ENCODE measurements at places on chromosomes 1 and 21.
A peak's percentile ranks its signal among the peaks of the same experiment; 100 is the strongest.

DNA sequence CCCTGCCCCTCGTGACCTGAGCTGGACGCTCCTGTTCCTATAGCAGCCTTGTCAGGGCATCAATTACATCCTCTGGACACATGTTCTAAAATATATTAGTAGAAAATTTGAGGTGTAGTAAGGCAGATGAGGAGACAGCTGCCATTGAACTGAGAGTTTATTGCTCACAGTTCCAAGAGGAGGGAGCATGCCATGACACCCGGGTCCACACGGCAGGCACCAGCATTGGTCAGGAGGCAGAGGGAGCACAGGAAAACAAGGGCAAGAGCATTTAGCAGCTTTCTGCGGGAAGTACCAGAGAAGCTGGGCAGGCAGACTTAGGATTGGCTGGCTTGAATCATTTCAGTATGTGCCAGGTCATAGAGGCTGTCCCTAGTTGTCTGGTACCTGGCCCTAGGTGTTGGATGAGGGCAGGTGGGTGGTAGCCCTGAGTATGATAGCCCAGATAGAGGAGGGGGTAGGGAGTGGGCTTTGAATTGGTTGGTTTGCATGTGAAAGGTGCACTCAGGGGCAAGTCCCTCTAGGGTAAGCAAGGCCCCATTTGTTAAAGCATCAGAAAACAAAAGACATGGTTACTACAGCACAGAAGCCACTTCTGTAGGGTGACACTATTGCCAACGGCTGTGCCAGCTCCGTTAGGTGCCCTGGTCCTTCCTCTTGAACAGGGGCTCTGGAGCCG is 223.6 kb upstream of the RAB4A start:
- H3K36me3 ChIP-seq = no peaks in the 10 kb centered on the region
- H3K27me3 ChIP-seq = peaks cover 8% of the 10 kb centered on the region
- no peaks in the 10 kb centered on the region for H3K4me1 ChIP-seq
- H3K27ac ChIP-seq = no peak overlapping the region
- no peak overlapping the region for H3K4me3 ChIP-seq

- no peak overlapping the region for H3K4me3 ChIP-seq
- H3K36me3 ChIP-seq = peaks cover 80% of the 10 kb centered on the region
- DNase-seq = no peak
- H3K27ac ChIP-seq = no peak overlapping the region
Observed at GRCh38 chr1:208043691-208044181, 132.8 kb upstream of the CD34 start.

DNA sequence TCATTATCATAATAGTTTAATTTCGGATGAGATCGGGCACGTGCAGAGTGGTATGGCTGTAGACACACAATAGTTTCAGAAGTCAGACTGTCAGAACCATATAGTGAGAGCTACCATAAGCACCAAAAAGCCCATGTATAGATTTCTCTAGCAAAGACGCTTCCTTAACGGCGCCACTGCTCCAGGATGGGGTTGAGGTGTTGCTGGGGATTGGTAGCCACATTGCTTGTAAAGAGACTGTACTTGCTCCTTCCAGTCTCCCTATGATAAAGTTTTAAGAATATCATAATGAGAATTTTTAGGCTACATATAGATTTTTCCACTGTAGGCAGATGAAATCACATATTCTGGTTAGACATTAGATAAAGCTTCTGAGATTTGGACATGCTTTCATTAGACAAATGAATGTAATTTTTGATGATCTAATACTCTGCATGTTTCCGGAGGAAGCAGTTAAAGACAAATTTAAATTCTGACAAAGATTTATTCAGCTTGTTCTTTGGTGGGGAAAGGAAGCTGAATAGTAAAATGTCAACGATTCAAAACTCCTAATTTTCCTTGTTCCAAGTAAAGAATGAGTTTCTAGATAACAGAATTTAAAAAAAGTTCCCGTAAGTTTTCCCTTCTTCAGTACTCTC is 77.7 kb downstream of the MAP3K7CL start:
- H3K27ac ChIP-seq = peak overlapping the region; percentile 50
- H3K27me3 ChIP-seq = no peaks in the 10 kb centered on the region
- DNase-seq = no peak
- no peaks in the 10 kb centered on the region for H3K36me3 ChIP-seq
- H3K4me3 ChIP-seq = peak overlapping the region; percentile 33

DNA sequence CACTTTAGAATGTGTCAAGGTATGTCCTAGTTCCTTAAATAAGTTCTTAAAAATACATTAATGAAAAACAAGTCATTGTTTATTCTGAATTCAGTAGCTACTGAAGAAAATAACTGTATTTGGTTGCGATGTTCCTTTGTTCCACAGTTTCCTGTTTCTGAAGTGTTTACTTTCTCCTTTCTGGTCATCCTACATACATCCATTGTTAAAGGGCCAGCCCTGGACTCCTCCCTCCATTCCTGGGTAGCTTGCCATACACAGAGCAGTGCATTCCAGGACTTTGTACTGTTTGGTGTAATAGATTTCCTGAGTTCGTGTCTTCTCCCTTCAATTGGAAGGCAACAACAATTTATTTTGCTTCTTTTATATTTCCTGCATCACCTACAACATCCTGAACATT is 845.4 kb upstream of the CXADR start:
- H3K4me1 ChIP-seq = no peaks in the 10 kb centered on the region
- no peak for DNase-seq
- no peaks in the 10 kb centered on the region for H3K36me3 ChIP-seq
- no peak overlapping the region for H3K4me3 ChIP-seq

DNA sequence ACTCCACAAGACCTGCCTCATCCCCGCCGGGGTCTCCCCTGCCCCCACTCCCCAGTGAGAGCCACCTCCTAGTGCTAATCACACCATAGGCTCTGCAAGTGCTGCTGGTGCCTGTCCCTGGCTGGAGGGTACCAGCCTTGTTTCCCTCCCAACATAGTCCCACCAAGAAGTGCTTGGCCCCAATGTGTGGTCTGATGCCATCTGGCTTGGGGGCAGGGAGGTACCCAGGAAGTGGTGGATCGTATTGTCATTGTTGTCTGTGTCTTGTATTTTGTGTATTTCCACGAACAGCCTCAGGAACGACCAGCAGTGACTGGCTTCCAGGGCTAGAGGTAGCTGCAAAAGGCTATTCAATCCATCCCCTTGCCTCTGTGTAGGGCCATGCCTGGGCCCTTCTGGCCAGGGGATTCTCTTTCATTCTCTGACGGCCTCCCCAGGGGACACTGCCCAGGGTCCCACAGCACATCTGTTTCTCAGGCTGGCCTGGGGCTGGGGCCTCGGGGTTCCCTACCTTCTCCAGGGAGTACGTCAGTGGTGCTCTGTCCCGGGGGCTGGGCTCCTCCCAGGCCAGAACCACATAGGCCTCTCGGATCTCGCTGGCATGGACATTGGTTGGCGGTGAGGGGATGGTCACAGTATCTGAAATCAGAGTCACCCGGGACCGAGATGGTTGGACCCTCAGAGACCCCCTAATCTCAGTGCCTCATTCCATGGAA is 22.8 kb downstream of the MYOM3 start:
- no peaks in the 10 kb centered on the region for H3K4me1 ChIP-seq
- H3K4me3 ChIP-seq = no peak overlapping the region
- no peak overlapping the region for H3K27ac ChIP-seq

- no peak overlapping the region for H3K27ac ChIP-seq
- no peak for DNase-seq
- no peak overlapping the region for H3K4me3 ChIP-seq
- H3K36me3 ChIP-seq = no peaks in the 10 kb centered on the region
- peaks cover 24% of the 10 kb centered on the region for H3K4me1 ChIP-seq
Observed at GRCh38 chr1:6040861-6041415, 4.8 kb upstream of the KCNAB2 start.

- peaks cover 2% of the 10 kb centered on the region for H3K36me3 ChIP-seq
- DNase-seq = no peak
- 0 out of 2 replicates have a peak, but pooled peaks cover 9% of the 10 kb centered on the region for H3K4me1 ChIP-seq
- H3K27me3 ChIP-seq = no peaks in the 10 kb centered on the region
- no peak overlapping the region for H3K27ac ChIP-seq
Observed at GRCh38 chr1:173413271-173413707, 63.8 kb upstream of the PRDX6 start.

DNA sequence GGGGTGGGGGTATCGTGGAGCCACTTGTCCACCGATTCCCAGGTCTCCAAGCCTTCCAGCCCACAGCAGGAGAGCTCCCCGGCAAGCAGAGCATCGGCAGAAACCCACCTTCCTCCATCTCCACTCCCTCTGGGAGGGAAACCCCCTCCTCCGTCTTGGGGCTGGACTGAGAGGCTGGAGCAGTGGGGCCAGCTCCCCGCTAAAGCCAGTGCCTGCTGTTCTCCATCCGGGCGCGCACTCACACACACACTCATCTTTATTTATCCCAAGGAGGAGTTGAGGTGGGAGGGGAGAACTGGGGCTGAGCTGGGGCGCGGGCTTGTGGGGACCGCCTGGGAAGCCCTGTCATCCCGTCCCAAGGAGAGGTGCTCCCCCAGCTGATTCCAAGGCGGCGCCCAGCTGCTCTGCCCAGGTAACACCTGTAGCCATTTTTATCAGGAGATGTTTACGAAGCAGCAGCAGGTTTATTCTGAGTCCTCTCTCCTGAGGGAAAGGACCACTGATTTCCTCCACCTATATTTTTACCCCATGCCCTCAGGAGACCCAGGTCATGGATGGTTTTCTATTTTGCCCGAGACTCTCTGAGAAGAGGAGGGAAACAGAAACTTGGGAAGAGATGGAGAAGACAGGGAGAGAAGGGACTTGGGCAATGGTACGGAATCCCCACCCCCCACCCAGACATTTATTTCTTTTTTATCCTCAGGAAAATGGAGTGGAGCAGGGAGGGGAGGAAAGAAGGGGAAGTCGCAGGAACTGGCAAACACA is 2.1 kb downstream of the KCNN3 start:
- no peak for DNase-seq
- no peak overlapping the region for H3K27ac ChIP-seq
- peaks cover 40% of the 10 kb centered on the region for H3K4me1 ChIP-seq
- H3K27me3 ChIP-seq = peaks cover 8% of the 10 kb centered on the region
- H3K36me3 ChIP-seq = no peaks in the 10 kb centered on the region
- peak overlapping the region; percentile 37 for H3K4me3 ChIP-seq

DNA sequence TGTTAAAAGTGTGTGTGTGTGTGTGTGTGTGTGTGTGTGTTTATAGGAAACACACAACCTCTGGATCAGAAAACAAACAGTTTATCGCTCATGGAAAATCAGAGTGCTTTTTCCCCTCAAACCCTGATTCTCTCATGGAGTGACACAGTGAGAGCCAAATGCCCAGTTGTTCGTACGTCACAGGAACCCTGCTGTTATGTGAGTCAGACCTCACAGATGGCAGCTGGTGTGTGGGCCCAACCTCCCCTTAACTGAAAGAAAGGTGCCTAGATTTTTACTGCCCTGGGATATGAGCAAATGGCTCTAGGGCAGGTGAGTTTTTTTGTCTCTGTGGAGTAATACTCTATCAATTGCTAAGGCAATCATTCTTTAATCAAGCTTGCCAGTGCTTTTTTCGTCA is 1788.1 kb downstream of the BRINP3 start:
- no peaks in the 10 kb centered on the region for H3K4me1 ChIP-seq
- no peak overlapping the region for H3K27ac ChIP-seq
- no peak for DNase-seq
- no peak overlapping the region for H3K4me3 ChIP-seq
- H3K27me3 ChIP-seq = no peaks in the 10 kb centered on the region

DNA sequence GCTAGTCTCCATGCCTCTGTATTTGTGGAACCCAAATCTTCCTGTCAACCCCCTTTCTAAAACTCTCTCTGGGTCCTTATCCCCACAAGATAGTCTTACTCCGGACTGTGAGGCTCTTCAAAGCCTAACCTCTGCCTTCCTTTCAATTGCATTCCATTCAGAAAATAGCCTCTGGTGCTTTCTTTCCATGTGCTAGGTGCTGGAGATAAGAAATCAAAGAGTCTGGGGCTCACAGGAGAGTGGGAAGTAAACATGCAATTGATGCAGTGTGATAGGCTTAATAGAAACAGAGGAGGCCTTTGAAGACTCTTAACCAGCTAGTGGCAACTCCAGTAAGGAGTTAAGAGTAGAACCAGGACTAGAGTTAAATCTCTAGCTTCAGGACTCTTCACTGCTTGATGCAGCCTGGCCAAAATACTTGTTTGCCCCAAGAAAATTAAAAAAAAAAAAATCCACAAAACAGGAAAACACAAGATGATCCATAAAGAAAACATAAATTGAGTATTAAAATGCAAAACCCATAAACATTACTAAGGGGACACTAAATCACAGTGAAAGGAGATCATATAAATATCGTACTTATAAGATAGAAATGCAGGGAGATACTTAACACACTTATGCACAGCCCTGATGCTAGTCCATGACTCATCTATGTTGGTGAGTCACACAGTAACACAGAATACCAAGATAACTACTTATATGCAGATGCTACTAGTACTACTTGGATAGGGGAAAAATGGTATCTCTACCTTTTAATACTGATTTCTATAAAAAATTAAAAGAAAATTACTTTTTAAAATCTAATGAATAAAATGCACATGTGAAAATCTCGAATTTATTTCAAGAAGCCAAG is 341.5 kb downstream of the KCNH1 start:
- H3K36me3 ChIP-seq = no peaks in the 10 kb centered on the region

DNA sequence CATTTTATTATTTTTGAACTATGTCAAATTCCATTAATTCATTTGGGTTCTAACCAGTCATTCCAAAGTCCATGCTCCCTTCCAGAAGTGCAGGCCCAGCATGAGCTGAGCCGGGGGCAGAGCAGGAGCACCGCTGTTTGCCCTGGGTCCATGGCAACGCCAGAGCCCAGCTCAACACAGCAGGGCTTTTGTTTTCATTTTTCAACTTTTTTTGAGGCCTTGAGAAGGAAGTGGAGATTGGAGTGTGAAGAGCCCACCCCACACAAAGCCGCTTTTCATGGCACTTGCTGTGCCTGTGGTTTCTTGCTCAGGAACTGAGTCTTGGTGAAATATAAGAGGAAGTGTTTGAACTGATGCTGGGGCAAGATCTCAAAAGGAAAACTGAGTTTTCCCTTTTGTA is 13.2 kb upstream of the PRMT2 start:
- H3K4me1 ChIP-seq = no peaks in the 10 kb centered on the region
- H3K36me3 ChIP-seq = no peaks in the 10 kb centered on the region
- H3K27me3 ChIP-seq = no peaks in the 10 kb centered on the region
- no peak for DNase-seq
- H3K27ac ChIP-seq = no peak overlapping the region
- H3K4me3 ChIP-seq = no peak overlapping the region

GRCh38 chr1:248810727-248811513 is 14.8 kb downstream of the SH3BP5L start:
- no peak overlapping the region for H3K4me3 ChIP-seq
- H3K27me3 ChIP-seq = no peaks in the 10 kb centered on the region
- DNase-seq = no peak
- H3K4me1 ChIP-seq = no peaks in the 10 kb centered on the region

GRCh38 chr1:160726114-160726497 is 12.9 kb upstream of the SLAMF7 start:
- no peak for DNase-seq
- no peaks in the 10 kb centered on the region for H3K4me1 ChIP-seq
- no peaks in the 10 kb centered on the region for H3K36me3 ChIP-seq

Measured in SK-N-SH (cell line).